Esophagus mucosa (tissue), 1 donor: ENCODE measurements at places on chromosomes 2 and 18. TPM values are rescaled to one million over a fixed set of nuclear protein-coding genes. Genes with fewer than 3 reads are reported as not detected.

GRCh38 chr2:134231301-134231964 lies 22.4 kb upstream of the MGAT5 start:
- no peak for ATAC-seq

DNA sequence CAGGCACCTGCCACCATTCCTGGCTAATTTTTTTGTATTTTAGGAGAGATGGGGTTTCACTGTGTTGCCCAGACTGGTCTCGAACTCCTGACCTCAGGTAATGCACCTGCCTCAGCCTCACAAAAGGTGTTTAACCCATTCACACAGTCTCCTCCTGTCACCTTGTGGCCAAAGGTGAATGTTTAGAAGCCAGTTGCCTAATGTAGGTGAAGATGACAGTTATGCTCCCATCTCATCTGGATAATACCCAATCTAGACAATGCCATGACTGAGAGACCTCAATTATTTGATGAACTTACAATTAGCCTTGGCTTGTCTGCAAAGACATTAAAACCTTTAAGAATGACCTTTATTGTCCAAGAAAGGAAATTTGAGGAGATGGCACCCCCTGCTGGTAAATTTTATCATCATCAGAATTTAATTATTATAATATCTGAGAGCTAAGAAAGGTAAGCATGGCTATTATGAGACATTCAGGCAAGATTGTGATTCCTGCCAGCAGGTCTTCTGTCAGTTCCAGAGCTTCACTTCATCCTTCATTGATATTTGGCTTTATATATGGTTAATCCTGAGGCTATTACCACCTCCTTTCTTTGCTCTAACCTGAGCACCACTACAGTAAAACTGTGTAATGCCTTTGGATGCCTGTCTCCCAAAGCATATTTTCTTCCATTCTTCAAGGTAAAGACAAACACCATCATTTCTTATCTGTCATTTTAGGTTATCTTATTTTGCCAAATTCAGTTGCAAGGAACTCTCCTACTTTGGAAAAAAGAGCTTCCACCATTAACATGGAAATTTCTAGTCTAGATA lies 117.6 kb downstream of the FAM124B start:
- peak; percentile 67 for ATAC-seq

The TMEM185B gene
- total RNA-seq = 20.3 TPM

The CNDP1 gene
- not detected for total RNA-seq

DNA sequence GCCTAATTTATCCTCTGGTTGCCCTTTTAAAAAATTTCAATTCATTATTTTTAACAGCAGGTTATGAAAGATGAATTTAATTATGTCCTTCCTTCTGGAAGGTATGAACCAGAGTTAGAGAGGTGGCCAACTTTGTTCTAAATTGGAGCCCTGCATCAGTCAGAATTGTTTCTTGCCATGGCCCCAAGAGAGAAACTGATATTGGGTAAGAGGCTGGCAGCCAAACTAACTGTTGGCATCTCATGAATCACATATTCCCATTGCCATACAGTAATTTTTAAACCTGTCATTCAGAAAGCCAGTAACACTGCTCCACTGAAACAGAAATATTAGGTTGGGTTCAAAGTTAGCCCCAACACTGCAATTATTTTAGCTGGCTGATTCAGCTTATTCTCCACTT lies 67.4 kb downstream of the SMAD2 start:
- no peak for ATAC-seq

The SLC9A4 gene
- 0.08 TPM for total RNA-seq

The LIMS3 gene
- not detected for total RNA-seq

DNA sequence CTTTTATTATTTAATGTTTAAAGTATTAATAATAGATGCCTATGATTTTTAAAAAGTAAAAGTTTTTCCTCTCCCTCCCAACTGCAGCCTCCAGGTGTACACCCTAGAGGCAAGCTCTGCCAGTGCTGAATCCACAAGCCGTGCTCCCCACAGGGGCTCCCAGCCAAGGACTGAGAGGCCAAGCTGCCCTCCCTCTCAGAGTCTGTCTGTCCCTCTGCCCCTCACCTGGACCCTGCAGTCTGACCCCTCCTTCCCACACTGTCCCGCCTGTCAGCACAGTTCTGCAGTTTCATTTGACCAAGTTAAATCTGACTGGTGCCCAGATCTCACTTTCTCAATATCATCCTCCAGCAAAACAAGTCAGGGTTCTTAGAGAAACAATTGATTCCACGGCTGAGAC lies 14.8 kb upstream of the PROC start:
- ATAC-seq = no peak

The FHOD3 gene
- 3.0 TPM for total RNA-seq

- ATAC-seq = no peak
Measured at GRCh38 chr2:113869253-113869652, 20.6 kb upstream of the ACTR3 start.

The IFIH1 gene
- 10.3 TPM for total RNA-seq

DNA sequence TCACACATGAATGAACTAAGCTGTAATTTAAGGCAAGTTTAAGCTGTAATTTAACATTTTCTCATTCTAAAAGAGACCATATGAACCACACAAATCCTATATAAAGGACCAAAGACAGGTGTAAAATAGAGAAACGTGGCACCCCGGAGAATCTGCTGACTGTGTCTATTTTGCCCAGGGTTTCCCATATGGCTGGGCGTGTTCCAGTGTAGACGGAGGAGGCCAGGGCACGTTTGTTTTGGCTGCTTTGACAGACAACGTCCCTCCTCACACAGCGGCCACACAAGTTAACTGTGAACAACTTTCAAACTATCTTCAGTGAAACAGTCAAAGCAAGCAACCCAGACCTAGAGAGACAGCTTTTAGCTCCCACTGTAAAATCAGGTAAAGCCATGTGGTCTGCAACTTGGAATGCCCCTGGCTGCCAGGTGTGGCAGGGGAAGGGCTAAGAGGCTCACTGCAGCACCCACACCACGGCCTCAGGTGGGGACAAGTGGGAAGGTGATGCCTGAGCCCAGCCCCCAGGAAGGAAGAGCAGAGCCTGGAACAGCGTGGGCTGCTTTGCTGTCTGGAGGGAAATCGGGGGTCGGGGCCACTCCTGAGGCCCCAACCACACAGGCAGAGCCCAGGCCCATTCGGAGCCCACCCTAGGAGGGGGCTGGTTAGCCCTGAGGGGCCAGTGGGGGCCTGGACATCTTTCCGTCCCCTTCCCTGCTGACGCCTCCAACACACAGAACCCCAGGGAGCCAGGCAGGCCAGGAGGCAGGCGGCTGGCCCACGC lies 40.7 kb downstream of the SLC66A2 start:
- ATAC-seq = no peak

The SP140 gene
- total RNA-seq = 0.96 TPM

GRCh38 chr2:9595746-9596145 lies 35.1 kb downstream of the YWHAQ start:
- ATAC-seq = no peak

GRCh38 chr18:65287652-65288051 lies 463.2 kb upstream of the CDH7 start:
- no peak for ATAC-seq

GRCh38 chr2:101759162-101759561 lies 61.7 kb downstream of the MAP4K4 start:
- no peak for ATAC-seq

GRCh38 chr18:36831139-36831538 lies 2.2 kb downstream of the KIAA1328 start:
- ATAC-seq = no peak

The B3GNT7 gene
- total RNA-seq = 5.5 TPM

GRCh38 chr2:128314348-128315121 lies 4.1 kb downstream of the HS6ST1 start:
- ATAC-seq = no peak
